ENCODE measurements at places on chromosomes 3 and 15. TPM values are rescaled to one million over a fixed set of nuclear protein-coding genes. Genes with fewer than 3 reads are reported as not detected.

The CEMIP gene
- total RNA-seq, result 1.2 TPM

The WDR72 gene
- 0.15 TPM for total RNA-seq

The SAMD7 gene
- total RNA-seq, result not detected

The MKRN3 gene
- 0.29 TPM for total RNA-seq

The PCOLCE2 gene
- 7.7 TPM for total RNA-seq
